ENCODE measurements at places on chromosomes 12 and 14.

GRCh38 chr12:13536219-13536910 lies 339.8 kb downstream of the EMP1 start:
- DNase-seq, result no peak

DNA sequence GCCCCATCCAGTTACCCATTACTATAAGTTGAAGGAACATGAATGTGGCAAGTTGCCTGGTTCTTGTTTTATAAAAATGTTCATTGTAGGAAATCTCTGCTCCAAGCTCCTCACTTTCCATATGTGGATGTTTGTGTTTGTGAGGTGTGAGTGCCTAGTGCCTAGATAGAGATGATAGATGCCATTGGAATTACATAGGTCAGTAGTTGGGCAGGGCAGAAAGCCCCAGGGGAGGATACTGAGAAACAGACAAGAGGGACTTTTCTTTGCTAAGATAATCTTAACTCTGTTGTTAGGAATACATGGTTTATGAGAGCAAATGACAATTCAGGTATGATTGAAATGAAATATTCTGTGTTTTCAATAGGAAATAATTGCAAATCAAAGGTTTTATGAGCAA lies 226.3 kb upstream of the GRIP1 start:
- DNase-seq, result no peak

GRCh38 chr14:54809767-54810166 lies 92.9 kb downstream of the GCH1 start:
- no peak for DNase-seq

- DNase-seq, result no peak
Observed at GRCh38 chr12:20445687-20446086, 77.3 kb downstream of the PDE3A start.

GRCh38 chr14:100587086-100587762 lies at the start of gene BEGAIN:
Gene BEGAIN (minus strand): TSS chr14:100587417. CDS start chr14:100587290, 127 bp downstream.
- peak; percentile 12 for DNase-seq

GRCh38 chr12:101939856-101940265 lies 62.5 kb downstream of the DRAM1 start:
- DNase-seq, result peak; percentile 60

DNA sequence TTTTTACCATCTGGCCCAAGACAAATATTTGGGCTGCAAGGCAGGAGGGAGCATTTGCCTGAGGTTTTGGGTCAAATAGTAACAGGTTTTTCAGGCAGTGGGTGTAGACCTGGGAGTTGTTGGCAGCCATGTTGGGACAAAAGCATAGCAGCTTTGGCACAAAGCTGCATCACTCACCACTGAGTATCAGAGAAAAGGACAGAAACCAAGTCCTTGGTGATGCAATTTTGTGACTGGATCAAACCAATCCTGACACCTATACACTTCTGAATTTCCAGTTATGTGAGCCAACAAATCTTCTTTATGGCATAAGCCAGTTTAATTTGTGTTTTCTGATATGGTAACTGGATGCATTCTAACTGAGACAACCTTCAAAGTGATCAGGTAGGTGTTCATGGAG lies 144.8 kb upstream of the KRR1 start:
- DNase-seq, result no peak

DNA sequence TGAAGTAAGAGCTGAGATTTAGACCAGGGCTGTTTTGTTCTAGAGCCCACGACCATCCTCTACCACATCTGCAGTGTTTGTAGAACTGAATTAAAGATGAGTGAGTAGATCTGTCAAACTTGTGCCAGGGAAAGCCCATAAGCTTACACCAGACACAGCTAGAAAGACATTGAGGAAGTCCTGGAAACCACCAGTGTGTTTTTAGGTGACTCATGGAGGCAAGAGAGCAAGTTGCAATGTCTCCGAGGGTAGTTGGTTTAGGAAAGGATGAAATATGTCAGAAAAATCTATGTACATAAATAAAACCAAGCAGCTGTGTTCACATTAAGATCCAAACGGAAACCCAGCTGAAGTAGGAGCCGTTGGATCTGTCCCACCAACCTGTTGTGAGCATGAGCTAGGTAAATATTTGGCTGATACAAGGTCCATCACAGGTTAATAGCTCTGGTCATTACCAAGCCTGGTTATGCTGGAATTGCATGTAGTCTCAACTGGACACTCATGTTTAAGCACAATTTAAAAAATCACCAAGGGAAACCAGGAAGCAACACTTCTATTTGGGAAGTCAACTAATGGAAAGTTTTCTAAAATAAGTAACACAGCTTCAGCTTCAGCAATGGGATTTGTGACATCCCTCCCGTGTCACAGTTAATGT lies 49.9 kb upstream of the PLEKHG3 start:
- no peak for DNase-seq

- no peak for DNase-seq
Observed at GRCh38 chr12:44405297-44405696, 470.8 kb downstream of the NELL2 start.

- no peak for DNase-seq
Observed at GRCh38 chr12:121926874-121927706, 8.7 kb downstream of the CFAP251 start.

DNA sequence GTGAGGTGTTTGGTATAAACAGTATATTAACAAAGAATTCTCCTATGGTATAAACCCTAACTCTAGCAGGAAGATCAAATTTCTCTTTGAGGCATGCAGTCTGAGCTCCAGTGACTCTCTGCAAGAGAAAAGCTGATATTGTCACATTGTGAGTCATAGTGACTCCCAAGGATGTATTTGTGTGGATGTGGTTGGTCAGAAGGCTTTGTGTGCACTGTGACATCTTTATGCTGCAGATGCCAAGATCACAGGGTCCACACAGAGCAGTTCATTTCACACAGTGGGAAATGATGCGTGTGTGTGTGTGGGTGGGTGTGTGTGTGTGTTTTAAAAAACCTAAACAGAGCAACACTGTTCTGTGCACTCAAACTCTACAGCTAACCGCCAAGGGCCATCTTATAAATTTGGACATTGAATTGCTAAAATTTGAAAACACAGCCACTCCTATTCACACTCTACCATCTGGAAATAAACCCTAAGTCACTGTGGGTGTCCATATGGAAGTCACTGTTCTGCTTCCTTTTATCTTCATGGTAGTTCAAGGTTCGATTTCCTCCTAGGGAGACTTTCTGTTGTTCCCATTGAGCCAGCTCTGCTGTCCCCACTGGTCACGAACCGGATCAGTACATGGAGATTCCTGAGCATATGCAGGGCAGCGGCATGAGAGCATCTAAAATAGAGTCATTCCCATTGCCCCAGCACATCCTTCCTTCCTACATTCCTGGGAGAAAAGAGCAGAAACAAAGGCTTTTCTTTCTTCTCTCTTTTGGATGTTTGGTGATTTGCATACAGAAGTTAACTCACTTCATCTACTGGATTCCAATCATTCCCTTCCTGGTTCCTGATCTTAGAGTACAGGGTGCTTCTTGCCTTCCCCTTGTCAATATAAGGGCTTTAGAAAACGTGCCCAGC lies 727.6 kb downstream of the DIO2 start:
- no peak for DNase-seq

- no peak for DNase-seq
Observed at GRCh38 chr12:43312991-43313505, 239.0 kb downstream of the ADAMTS20 start.

GRCh38 chr12:123062681-123063486 lies 82.4 kb downstream of the ARL6IP4 start:
- no peak for DNase-seq

DNA sequence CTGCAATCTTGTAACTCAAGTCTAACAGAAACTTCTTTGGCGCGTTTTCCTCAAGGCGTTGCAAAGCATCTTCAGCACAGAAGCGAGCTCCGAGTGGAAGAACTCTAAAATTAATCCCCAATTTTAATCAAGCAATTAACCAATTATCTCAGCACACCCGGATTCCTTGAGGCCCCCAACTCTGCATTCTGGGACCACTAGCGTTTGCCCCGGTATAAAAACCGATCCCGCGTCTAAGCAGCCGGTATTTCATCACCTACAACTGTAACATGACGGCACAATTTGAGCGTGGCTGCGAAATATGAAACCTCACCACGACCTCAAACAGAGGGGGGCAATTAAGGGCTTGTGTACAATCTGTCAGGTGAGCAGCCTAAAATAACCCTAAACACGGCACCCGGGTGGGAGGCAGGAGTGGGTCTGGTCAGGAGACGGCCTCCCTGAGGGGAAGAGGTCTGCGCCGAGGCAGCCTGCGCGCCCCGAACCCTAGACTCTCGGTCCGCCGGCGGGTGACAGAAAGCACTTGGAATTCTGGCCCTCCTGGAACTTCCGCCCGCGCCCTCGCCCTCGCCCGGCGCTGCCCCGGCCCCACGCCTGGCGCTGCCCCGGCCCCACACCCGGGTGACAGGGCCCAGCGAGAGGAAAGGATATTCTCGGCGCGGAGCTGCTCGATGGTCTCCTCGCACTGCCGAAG lies 594 bp downstream of the ZCCHC8 start:
- DNase-seq, result peak; percentile 31

- DNase-seq, result no peak
Observed at GRCh38 chr12:51746416-51746815, 102.1 kb downstream of the FIGNL2 start.

GRCh38 chr12:40229690-40230651 lies 5.2 kb downstream of the LRRK2 start:
- DNase-seq, result no peak

- no peak for DNase-seq
Observed at GRCh38 chr12:123265851-123266678, 5.6 kb downstream of the CDK2AP1 start.

- DNase-seq, result peak; percentile 38
Observed at GRCh38 chr14:34981743-34982420, 910 bp upstream of the SRP54 start.

DNA sequence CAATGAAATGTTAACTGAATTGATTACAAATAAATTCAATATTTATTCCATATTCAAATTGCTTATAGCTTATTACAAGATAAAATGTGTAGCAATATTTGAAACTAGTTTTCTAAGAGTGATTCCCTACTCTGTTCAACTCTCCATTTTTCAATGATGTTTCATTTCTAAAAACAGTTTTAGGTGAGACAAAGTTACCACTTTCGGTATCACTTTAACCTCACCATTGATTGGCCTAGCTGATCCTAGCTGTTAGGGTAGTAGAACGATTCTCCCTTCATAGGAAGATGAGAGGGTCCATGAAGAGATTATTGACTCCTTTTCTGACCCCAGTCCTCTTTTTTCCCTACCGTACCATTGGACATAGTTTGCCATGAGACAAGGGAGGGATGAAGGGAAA lies 373.3 kb downstream of the PRKD1 start:
- no peak for DNase-seq

DNA sequence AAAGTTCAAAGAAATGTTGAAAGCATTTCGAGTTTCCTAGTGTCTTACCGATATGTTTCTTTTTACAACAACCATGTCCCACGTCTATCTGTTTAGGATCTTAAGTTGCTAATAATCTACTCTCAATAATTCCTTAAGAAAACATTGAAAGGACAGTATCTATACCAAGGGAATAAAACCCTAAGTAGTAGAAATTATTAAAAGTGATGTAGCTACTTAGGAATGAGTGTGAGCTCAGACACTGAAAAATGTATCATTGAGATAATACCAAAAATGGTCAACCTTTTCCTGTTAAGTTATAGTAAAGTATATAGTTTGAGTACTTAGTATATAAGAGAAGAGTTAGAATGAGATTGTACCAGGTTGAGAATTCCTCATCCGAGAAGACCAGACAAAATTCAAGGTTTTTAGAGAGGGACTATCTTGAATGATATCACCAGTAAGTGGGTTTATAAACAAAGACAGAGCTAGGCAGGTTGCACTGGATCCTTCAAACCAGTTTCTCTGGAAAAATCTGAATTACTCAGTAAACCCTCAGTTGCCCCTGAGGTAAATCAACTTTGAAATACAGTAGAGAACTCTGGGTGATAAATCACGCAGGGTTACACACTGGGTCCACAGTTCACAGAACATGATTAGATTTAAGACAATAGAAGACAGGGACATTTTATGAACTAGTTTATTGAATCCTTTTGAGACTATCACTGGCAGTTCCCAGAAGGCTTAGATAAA lies 96.8 kb downstream of the ERGIC2 start:
- DNase-seq, result no peak

GRCh38 chr12:51817027-51817953 lies 31.2 kb downstream of the FIGNL2 start:
- DNase-seq, result no peak

GRCh38 chr14:105927096-105928060 lies 401.0 kb downstream of the TMEM121 start:
- DNase-seq, result no peak

DNA sequence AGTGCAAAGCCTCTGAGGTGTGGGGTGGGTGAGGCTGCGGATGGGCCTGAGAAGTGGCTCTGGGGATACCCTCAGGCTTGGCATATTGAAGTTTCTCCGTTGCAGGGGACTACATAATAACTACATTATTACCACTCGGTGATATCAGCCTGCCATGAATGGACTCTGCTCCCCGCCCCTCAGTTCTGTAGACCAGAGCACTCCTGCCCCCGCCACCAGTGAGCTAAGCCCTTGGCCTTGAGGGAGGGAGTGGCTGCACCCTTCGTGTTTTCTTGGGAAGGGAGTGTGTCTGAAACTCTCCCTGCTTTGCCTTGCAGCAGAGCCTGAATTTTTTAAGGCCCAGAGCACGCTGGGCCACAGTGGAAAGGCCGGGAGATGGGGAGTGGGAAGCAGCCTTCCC lies 1.7 kb downstream of the ORAI1 start:
- DNase-seq, result no peak

DNA sequence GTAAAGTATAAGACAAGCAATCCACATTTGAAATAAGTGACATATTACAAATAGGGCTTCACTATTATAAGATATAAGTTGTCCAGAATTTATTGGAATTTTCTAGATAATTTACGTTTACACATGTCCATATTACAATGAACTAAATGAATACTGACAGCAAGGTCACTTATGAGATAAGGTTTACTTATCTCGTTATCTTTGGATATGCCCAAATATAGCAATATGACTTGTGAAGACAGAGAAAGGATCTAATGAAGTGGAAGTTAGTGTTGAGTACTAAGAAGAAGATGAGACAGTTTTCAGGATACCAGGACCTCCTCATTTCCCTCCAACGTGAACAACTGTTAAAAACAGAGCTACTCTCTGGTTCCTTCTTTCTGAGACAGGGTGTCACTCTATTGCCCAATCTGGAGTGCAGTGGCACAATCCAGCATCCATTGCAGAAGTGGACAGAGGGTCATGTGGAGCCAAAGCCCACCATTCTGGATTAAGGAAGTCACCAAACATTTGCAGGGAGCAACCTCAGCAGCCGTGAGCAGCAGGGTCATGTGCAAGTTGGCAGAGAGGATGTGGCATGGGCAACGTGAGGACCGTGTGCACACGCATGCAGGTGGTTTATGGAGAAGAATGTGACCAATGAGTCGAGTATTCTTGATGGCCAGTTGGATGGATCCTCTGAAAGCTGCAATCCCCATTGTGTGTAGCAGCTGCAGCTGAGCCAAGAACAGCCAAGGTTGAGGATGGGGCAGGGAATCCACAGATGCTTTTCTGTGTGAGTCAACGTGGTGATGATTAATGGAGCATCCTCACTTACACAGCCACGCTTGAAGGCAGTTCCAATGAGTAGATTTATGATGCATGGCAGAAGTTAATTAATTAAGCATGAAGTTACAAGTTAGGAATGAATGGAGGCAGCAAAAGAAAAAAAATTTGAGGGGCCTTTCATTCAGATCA lies 111.0 kb downstream of the BICD1 start:
- no peak for DNase-seq
